IPS DF 6.9 (cell line): ENCODE measurements at places on chromosomes 12 and 14.

GRCh38 chr12:40469736-40470135 lies 222.5 kb upstream of the CNTN1 start:
- DNase-seq = no peak

DNA sequence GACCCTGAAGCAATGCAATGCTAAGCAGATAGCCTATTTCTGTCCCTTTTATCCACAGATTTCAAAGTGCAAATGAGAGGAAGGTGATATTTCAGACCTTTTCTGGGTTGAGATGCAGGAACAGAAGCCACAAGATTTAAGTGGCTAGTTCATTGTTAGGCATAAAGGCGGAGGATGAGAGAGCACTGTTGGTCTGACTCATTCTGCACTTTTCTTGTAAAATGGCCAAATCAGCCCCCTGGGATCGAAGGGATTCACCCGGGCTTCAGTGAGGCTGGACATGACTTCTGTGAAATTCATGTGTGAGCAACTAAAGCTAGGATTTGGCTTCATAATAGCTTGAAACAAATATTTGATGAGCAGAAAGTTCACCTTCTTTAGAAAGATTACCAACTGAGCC lies 101.9 kb upstream of the OVCH1 start:
- DNase-seq = no peak

GRCh38 chr12:7090222-7090998 lies 1.8 kb downstream of the C1R start:
- DNase-seq = no peak

- no peak for DNase-seq
Observed at GRCh38 chr12:108759924-108760323, 28.6 kb upstream of the CORO1C start.

- no peak for DNase-seq
Observed at GRCh38 chr12:50647031-50647430, 116.9 kb upstream of the ATF1 start.

DNA sequence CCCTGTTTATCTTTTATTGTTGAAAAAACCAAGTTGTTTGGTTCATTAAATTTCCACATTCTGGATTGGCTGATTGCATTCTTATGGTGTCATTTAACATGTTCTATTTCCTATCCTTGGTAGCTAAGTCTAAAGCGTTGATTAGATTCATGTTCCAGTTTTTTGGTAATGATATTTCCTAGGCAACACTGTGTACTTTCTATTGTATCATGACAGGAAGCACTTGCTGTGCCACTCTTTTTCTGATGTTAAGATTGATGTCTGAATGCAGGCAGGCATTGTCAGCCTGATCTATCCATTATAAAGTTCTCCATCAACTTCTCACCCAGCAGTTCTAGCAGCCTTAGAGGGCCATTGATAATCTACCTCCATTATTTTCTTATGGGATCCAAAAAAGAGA lies 91.1 kb upstream of the ARID2 start:
- DNase-seq = no peak

GRCh38 chr12:14953752-14954151 lies 7.6 kb downstream of the ARHGDIB start:
- no peak for DNase-seq

GRCh38 chr14:93007225-93007997 lies 84.5 kb downstream of the CHGA start:
- no peak for DNase-seq

GRCh38 chr14:54786838-54787237 lies 115.8 kb downstream of the GCH1 start:
- DNase-seq = no peak

DNA sequence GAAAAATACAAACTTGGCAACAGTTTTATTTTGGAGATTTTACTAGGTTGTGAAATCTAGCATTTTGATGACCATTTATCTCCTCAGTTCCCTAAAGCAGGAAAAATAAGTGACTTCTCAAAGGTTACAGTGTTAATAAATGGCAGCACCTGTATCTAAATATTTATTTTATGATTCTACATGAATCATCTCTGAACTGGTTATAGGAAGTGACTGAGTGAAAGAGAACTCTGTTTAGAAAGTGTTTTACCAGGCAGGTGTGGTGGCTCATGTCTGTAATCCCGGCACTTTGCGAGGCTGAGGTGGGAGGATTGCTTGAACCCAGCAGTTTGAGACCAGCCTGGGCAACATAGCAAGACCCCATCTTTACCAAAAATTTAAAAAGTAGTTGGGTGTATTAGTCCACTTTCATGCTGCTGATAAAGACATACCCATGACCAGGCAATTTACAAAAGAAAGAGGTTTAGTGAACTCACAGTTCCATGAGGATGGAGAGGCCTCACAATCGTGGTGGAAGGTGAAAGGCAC lies 26.3 kb downstream of the MIPOL1 start:
- DNase-seq = no peak

DNA sequence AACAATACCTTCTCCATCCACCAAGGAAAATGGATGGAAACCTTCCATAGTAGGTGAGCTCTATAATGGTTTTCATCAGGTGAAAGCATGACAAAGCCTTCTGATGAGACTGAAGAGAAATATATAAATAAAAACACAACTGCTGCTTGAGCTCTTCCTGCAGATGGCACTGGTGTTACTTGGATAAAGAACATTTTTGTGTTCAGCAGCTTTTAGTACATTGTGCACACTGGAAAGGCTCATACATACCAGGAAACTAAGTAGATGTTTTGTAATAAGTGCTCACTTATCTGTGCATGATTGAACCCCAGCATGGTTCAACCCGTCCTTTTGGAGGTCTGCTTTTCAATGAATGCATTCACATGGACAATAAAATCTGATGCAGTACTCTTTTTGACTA lies 357.3 kb upstream of the MIS18BP1 start:
- DNase-seq = no peak

DNA sequence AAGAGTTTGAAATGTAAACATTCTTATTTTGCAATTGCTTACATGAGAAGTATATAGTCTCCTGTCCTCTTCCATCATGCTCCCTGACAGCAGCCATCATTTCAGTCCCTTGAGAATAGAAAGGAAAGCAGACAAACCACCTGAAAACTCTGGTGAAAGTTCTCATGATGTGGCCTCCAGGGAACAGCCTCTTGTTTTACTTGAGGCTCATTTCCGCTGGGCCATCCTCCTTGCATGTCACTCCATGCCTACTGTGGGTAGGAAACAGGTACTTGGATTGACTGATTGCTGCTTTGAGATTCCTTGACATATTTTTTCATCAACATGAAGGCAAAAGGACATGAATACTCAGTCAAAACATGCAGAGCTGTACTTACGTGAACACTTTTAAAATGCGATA lies 6.0 kb downstream of the SYT1 start:
- DNase-seq = no peak

DNA sequence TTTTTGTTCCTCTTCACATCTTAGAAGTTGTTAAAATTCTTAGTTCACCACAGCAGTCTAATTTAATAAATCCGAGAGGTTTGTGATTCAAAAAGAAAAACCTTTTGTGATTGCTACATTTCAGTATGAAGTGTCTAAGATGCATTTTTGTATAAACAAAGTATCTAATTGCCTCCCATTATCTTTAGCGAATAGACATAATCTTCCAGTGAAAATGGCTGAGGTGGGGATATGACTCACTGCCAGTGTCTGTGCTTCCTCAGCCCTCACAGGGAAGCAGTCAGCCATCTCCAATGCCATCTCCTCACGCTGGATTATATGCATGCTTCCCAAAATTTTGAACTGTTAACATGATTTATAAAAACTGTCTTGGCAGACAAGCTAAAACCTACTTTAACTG lies 7.6 kb downstream of the GCH1 start:
- no peak for DNase-seq

DNA sequence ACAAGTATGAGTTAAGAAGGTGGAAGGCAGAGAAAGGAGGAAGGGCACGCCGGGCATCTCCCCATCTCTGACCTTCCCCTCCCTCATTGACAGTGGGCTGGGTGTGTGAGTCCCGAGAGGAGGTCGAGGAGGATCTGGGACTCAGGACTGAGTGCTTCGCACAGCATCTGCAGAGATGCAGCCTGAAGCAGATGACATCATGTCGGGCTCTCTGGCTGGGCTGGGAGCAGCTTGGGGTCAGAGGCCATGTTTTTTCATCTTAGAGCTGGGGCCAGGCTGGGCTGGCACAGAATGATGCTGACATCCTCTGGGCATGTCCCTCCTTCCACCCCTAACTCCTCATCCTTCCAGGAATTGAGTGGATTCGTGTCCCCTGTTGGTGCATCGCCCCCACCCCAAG lies 43.5 kb downstream of the CMKLR1 start:
- DNase-seq = no peak

- DNase-seq = no peak
Observed at GRCh38 chr12:114167431-114167830, 201.3 kb upstream of the RBM19 start.
